ENCODE measurements at places on chromosomes 6 and 20.

GRCh38 chr6:154738551-154738961 lies 5.3 kb downstream of the SCAF8 start:
- DNase-seq, result no peak

GRCh38 chr6:56890683-56891429 lies 64.1 kb upstream of the BEND6 start:
- no peak for DNase-seq

DNA sequence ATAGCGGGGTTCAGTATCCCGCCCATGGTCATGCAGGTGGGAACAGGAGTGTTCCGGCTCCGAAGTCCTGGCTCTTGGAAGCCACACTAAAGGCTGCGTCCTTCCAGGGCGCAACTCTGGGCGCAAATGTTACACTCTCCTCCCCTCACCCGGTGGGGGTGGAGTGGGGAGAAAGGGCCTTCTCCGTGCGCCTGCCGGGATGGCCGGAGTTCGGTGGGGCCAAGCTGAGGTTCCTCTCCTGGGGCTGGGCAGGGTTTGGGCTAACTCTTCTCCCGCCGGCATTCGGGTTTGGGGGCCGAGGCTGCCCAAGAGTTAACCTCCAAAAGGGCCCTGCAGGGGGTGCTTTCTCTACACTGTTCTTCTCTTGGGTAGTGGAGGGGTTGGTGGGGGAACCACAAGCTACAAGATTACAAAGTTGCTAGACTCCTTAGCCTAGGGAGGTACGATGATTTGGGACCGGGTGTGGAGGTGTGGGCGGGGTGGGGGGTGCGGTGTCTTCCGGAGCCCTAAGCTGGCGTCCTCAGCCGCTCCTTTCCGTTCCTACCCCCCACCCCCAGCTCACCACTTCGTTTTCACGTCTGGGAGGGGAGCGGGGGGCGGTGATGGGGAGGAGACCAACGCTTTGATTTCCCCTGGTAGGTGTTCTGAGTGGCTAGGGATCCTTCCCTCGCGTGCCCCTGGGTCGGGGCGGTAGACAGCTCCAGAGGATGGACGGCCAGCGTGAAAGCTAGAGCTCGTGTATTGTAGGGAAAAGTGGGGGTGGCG lies 12.3 kb downstream of the NRN1 start:
- no peak for DNase-seq

- DNase-seq, result peak; percentile 32
These were observed 80.2 kb downstream of the ERMARD start for GRCh38 chr6:169831450-169832246.

DNA sequence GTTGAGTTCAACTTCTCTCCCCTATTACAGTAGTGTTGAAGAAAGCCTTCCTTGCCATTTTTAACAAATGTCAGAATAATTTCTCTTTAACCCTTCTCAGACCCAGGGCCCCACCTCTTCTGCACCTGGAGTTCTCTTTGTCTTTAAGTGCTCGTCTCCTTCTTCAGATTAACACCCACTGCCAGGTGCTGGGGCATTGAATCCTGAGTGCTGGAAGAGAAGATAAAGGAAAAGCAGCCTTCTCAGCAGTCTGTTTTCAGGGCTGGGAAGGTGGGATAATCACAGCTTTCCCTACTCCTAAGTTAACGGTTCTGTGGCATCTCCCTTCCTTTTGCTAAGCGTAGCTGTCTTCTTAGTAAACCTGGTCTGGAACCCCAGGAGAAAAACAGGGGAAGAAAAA lies 114.6 kb upstream of the TAB2 start:
- no peak for DNase-seq
